ENCODE measurements at places on chromosomes 13 and 19.

- DNase-seq = no peak
Observed at GRCh38 chr13:74102691-74103090, 31.5 kb downstream of the KLF12 start.

DNA sequence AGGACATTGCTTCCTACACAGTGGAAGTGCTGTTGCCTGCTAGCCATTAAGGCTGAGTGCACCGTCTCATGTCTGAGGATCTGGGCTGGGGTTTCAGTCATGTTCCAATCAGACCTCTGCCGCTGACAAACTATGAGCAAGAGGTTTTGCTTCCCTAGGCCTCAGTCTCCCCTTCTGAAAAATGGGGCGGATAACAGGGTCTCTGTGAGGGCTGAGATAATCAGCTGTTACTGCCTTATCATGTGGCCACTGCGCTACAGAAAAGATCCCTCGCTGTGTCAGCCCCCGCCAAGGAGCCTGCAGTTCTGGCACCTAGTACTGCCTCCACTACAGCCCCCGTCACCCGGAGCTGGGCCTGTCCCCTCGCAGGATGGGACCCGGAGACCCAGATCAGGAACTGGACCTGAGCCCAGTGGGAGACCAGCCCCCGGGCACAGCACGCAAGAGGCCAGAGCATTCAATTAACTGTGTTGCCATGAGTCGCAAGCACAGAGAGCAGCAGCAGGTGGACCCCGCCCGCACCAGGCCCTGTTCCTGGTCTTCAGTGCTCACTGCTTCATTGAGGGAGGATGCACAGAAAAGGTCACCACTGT, 3.0 kb upstream of the PNKP start:
- DNase-seq = no peak

DNA sequence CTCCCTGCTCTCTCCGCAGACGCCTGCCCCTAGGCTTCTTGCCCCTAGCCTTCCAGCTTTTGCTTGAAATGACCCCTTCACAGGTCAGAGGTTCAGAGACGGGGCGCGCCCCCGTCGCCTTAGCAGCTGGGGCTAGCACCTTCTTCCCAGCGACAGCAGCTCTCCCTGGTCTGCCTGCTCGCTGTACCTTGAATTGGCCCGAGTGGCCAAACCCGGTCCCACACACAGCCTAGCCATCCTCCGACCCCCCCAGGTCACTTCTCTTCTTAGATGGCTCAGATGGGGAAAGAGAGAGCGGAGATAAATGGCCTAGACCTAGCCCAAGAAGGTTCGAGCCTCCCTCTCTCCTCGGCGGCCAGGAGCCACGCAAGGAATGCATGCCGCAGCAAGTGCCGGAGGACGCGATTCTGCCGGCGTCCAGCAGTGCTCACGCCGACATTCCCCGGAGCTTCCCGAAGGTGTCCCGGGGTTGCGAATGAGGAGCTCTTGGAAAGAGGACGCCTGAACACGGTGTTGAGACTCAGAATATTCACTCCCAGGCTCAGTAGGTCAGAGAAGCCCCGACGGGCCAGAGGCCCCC, 1.3 kb downstream of the CDX2 start:
- no peak for DNase-seq

GRCh38 chr13:99995589-99996380, 14.2 kb downstream of the ZIC2 start:
- DNase-seq = no peak

DNA sequence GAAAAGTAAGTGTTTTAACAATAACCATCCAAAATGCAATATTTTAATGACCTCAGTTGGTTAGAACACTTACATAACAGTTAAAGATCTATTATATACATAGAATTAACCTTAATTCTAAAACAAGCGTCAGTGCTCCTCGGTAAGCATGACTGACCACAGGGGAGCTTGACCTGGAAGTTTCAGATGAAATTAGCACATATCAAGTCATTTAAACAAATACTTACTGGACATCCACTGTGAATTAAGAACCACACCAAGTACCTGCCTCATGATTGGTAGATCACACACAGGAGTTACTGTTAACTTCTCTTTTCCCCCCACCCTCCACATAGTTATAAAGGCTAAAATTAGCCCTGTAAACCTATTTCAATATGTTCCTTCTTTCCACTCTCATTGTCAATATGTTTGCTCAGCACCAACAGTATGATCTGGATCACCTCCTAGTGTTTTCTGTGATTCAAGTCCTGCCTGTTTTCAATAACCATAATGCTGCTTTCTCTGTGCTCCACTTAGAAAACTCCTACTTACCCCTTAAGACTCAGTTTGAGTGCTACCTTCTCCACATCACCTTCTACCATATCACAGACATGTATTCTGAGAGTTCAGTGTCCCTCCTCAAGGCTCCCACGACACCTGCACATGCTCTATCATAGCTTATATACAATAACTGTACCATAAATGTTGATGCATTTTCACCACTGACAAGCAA, 209.0 kb downstream of the VWA8 start:
- no peak for DNase-seq

DNA sequence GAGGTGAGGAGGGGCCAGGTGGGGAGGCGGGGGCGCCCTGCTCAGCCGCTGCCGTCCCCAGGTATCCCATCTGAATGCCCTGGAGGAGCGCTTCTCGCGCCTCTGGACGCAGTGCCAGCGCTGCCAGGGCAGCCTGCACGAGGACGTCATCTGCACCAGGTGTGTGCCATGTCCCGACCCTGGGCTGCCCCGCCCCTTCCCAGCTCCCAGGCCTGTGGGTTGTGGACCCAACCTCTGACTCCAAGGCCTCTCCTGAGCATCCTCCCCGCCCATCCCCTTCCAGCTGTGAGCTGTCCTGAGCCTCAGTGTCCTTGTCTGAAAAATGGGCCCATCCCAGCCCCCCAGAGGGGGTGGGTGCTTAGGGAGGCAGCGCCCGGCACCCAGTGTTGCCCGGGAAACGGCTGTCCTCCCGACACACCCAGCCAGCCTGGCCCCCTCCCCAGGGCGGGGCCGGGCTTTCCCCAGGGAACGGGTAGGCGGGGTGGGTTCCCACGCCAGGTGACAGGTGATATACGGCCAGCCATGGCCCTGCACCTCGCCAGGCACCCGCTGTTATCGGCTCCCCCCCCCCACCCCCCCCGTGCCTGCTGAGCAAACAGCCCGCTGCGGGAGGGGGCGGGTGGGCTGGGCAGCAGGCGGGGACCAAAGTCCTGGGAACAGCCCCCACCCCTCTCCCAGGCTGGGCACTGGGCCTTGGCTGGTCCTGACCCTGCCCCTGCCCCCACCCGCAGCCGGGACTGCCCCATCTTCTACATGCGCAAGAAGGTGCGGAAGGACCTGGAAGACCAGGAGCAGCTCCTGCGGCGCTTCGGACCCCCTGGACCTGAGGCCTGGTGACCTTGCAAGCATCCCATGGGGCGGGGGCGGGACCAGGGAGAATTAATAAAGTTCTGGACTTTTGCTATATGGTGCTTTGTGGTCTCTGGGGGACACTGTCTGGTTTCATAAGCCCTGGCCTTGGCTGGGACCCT, 1.3 kb upstream of the SPIB start:
- DNase-seq = no peak

DNA sequence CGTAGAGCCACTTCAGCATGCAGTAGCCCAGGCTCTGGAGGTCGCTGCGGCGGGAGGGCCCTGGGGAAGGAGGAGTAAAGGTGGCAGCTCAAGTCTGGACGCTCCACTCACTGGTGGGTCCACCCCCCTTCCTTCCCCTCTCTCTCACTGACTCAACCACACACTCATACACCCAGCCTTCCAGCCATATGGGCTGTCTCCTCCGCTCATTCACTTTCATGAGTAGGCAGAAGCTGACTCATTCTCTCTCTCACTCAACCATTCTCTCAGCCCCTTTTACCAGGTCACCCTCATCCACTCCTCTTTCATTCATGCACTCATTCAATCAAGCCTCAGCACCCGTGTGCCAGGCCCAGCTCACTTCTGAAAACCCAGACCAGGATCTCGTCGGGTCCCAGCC, 27.5 kb upstream of the SIGLEC11 start:
- DNase-seq = no peak

DNA sequence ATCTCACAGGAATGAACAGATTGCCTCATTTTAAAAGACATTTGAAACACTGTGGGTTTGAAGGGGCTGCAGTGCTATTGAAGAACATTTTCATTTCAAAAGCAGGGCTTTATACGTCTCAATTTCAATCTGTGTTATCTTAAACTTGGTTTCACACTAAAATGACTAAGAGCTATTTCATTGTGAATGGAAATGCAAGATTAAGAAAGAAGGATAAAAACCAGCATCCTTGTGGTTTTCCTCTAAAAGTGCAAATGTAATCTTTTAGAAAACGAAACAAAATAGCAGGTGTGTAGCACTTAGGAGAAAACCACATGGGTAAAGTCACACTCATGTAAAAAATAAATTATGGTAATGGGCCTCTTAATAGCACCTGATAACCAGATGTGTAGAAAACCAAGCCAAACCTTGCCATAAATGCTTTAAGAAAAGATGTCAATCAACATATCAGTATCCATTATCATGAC, 397.7 kb downstream of the GPC6 start:
- DNase-seq = no peak

- no peak for DNase-seq
Observed at GRCh38 chr13:44092078-44092970, 212.6 kb downstream of the LACC1 start.

DNA sequence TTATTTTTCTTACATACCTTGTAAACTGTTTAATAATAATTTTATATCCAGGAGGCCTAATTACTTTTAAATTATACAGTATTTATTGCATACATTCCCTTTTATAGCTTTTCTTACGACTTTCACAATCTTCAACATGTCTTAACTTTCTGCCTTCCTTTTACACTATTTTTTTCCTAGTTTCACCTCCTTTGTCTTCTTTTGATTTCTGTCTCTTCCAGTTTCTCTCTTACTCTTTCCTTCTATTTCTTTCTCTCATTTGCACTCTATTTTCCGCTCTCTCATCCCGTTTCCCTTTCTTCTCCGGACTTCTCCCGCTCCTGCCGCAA, 11.5 kb downstream of the ZNF552 start:
- DNase-seq = no peak

- no peak for DNase-seq
Observed at GRCh38 chr13:20363603-20364002, 131.5 kb upstream of the GJB6 start.

- peak; percentile 78 for DNase-seq
Observed at GRCh38 chr19:38004521-38005223, 97.7 kb downstream of the SIPA1L3 start.

DNA sequence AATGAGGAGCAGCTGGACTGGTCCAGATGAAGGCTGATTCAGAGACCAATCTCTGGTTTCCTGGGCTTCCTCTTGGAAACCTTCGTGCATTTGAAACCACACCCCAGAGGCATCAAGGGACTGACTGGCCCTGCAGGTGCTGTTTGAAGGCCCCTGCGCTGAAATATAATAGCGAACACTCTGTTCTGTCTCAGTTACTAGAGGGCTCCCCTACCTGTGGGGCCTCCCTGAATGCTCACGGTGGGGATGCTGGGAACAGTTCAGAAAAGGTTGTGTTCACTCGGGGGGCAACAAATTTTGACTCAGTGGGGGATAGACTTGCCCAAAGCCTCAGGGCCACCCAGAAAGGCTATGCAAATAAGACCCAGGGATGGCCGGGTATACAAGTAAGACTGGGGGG, 6.4 kb downstream of the CCDC8 start:
- DNase-seq = no peak

DNA sequence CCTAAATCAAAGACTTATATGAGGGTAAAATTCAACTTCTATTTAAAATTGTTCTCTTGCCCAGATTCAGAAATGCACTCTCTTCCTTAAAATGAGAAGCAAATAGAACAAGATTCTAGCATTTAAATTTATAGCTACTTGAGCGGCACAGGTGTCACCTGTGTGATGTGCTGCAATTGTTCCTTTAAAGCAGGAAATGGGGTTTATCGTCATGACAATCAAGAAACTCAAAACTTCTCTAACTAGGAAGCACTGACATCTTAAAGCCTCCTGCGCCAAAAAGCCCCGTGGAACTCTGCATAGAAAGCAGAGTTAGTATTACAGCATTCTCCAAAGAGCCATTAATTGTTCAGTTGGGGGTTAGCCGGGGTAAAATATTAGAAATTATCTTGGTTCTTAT, 2.6 kb upstream of the OXGR1 start:
- DNase-seq = no peak

DNA sequence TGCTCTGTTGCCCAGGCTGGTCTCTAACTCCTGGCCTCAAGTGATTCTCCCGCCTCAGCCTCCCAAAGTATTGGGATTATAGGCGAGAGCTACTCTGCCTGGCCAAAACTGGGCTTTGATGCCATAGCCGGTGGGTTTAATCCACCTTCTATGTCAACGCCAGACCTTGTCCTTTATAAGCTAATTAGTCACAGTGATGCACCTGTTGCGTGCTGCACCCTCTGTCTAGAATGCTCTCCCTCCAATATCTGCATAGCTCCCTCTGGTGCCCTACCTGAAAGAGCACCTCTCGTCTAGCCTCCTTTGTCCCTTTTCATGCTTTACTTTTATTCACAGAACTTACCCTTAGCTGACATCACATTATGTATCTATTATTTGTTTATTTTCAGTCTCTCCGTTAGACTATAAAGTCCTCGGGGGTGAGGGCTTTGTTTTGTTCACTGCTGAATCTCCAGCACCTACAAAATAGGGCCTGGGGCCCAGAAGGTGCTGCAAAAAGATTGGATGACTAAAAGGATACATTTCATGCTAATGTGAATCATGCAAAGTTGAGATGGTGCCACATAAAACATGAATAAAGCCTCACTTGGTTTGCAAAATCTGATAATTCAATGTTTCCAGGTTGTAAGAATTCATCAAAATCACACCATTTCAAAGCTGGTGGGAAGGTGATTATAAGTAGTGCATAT, 148.1 kb downstream of the USP12 start:
- no peak for DNase-seq

GRCh38 chr13:60230593-60230992, 66.9 kb upstream of the DIAPH3 start:
- DNase-seq = no peak

DNA sequence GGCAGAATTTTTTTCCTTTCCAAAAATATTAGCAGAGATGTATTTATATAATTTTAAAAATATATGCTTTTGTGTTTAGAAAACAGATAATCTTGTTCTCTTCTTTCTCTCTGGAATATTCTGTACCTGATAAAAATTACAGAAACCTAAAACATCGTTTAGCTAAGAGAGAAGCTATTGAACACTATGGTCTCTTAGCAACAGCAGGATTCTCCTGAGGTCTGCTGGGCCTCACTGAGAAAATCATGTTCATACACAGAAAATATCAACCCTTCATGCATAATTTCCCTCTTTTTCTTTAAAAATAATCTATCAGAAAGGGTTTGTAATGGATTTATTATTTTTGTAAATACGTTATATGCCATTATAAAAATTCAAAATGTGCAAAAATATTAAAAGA, 242.2 kb downstream of the DCLK1 start:
- no peak for DNase-seq

GRCh38 chr13:98326291-98326690, 149.2 kb upstream of the RNF113B start:
- DNase-seq = no peak

DNA sequence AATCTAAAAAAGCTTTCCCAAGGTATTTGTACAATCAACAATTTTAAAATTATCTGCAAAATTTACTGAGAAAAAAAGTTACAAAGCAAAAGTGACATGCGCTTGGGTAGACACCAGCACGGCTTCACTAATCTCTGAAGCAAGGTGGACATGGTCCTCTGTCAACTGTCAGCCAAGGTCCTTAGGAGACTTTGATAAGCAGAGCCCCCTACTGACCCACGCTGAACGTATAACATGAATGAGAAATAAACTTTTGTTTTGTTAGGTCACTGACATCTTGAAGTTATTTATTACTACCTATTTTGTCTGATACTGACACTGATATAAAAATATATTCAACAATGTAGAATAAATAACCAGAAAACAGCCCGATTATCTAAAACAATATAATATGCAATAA, 100.7 kb upstream of the OBI1 start:
- no peak for DNase-seq
